Putamen (tissue), 1 donor: ENCODE measurements at places on chromosomes 1 and 21.

- no peak for DNase-seq
Observed at GRCh38 chr1:37628026-37628556, 6.6 kb downstream of the RSPO1 start.

DNA sequence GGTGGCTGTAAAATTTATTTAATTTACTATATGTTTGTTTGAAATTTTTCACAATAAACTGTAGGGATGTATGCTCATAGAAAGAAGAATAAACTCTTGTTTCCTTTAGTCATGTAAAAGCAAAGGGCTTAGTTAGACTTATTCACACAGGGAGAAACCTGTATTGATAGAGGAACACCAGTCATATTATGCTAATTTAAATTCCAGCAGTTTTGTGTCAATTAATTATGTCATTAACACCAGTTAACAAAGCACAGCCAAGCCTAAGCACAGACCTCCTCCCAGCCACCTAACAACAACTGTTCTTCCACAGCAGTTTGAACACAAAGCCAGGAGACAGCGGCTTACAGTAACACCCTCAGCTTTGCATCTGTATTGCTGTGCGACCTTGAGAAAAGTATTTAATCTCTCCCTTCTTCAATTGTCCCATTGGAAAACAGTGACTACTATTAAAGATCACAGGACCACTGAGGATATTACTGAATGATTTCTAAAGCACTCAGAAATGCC is 260.8 kb upstream of the RRP15 start:
- no peak for DNase-seq

GRCh38 chr1:84037758-84038611 is 39.1 kb upstream of the TTLL7 start:
- DNase-seq: no peak

DNA sequence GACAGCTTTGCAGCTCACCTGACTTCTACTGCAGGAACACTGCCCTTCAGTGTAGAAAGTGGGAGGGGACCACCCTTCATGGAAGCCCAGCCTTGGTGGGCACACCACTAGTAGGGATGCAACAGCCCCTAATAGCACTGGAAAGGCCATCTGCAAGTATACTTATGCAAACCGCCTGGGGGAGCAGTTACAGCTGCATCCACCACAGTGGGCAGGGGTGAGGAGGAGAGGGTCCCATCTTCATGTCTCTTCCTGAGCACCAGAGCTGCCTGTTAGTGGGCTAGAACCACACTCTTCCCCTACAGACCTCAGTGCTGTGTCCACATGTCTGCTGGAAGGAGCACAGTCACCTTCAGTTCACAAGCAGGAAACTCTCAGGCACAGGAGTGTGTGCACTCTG is 66.2 kb upstream of the LHX8 start:
- DNase-seq: no peak

DNA sequence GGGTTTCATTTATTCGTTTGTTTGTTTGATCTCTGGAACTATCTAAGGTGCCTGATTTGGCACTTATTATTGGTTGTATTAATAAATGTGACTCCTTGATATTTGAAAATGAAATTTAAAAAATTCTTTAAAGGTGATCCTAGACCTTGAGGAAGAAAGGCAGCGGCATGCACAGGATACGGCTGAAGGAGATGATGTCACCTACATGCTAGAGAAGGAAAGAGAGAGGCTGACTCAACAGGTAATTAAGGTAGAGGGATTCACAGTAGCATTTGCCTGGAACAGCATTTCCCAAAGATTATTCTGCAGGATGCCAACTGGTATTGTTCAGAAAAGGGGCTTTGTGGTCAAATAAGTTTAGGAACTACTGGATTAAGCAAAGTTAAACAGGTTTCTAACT is 54.4 kb upstream of the WNT2B start:
- DNase-seq: no peak

DNA sequence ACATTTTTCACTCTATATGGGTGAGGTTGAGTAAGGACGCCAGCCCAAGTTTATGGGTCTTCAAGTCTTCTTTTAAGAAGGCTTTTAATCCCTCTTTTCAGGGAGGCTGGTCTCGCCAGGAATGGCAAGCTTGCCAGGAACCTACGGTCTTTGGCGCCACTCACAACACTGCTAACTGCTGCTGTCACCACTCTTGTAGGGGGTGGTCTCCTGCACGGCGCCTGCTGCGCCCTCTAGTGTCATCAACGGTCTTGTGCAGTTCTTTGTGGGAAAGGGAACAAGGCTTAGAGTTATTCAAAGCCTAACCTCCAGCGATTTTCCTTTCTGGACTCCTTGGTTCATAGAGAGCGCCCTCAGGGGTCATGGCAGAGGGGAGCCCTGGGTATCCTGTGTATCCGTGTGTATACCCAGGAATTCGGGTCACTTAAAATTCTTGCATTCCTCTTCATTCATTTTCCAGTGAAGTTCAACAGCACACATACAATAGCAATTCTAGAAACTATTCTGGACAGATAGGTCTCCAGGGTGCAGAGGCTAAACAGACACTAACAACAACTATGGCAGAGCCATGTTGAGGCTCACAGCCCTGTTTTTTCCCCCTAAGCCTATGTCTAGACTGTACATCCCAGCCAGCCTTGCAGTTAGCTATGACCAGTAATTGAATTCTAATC is 392.8 kb upstream of the CAMK1G start:
- no peak for DNase-seq

DNA sequence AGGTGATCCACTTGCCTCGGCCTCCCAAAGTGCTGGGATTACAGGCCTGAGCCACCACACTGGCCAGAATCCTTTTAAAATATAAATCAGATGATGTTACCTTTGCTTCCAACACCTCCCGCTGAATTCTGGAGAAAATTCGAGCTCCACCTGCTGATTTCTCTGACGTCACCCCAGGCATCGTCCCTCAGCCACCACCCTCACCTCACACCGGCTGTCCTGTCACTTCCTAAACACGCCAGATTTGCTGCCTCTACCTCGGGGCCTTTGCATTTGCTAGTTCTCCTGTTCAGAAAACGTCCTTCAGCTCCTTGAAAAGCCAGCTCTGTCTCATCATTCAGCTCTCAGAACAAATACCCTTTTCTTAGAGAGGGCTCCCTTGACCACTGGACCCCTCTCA is 57.9 kb downstream of the FBXO2 start:
- no peak for DNase-seq

DNA sequence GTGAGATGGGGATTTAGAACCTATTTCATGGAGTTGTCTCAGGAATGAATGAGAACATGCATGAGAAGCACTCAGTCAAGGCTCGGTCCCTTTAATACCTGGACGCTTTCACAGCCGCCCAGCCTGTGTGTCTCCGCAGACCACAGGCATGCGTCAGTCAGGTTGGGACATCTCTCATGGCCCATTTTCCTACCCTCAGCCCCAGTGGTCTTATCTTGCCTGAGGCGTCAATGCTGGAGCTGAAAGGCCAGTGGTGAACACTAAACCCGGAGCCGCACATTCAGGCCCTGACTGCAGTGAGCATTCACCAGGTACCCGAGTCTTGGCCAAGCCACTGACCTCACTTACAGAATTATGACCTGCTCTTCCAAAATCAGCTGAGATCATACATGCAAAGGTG is 263.2 kb upstream of the RAB4A start:
- DNase-seq: no peak

GRCh38 chr1:99808391-99809115 is 41.6 kb upstream of the AGL start:
- DNase-seq: peak; percentile 70

- no peak for DNase-seq
Observed at GRCh38 chr1:36100376-36100775, 11.7 kb downstream of the ADPRS start.

DNA sequence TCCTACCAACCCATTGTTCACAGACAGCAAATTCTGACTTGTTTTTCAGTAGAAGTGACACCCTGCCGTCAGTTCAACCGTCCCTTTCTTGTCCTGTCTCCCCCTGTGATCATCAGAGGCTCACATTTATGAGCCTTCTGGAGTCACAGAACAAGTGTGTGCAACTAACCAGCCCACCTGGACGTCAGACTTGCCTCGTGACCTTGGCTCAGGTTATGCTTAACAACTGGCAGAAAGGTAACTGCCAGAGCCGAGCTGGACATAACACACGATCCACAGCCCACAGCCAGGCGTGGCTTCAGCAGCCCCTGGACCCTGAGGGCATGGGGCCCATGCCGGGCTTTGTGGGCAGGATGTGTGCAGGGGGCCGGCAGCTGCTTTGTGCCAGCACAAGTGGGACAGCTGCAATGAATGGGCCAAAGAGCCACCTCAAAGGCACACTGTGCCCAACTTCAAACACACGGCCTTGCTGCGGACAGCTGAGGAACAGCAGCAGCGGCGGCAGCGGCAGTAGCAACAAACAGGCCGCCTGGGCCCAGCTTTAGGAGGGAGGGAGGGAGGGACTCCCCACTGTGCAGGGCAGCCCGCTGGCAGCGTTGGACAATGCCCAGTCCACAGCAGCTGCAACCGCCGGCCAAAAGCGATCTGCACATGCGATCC is 103.9 kb downstream of the ZBTB18 start:
- peak; percentile 76 for DNase-seq

DNA sequence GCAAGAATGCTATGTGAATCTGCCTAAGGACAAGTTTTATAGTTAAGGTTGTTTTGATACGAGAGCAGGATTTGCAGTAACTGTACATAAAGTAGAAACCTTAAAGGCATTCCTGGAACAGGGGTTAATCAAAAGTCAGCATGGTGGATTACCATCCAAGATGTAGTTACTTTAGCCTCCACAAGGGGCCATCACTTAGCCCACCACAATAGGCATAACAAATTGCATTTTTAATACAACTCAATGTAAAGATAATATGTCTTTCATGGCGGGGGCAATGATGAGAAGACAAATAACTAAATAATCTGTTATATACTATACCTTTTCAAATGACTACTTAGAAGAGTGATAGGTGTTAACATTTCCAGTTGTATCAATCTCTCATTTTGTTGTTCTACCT is 611.2 kb upstream of the ADGRL4 start:
- DNase-seq: no peak

- DNase-seq: no peak
Observed at GRCh38 chr1:2638466-2639115, 5.8 kb upstream of the MMEL1 start.

GRCh38 chr1:32728413-32729077 is 26.0 kb upstream of the SYNC start:
- no peak for DNase-seq

DNA sequence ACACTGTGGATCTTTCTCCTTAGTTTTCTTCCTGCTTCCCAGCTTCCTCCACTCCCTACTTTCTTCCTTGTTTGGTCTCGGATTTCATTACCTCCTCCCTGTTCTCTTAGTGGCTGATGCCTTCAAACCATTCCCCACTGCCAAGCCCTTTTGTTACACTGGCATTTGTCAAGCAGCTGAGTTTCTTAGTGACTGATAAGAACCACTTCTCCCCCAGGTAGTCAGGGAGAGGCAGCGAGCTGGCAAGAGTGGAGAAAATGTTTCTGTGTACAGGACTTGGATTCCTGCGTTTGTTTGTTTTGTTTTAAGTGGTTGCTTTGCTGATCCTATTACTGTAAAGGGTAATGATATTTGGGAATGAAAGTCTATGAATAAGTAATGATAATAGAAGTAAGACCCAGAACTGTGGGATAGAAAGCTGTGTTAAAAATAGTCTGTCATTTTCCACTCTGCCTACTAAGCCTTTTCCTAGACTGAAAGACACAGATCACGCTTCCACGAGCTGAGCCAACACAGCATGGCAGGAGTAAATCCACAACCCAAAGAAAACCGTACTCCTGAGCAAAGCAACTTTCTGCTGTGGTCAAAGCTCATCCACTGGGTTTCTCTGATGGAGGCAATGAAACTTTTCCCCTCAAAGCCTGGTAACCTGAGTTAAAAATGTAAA is 10.1 kb upstream of the SERTAD4 start:
- DNase-seq: no peak

GRCh38 chr1:91784191-91784590 is 101.8 kb downstream of the TGFBR3 start:
- no peak for DNase-seq

DNA sequence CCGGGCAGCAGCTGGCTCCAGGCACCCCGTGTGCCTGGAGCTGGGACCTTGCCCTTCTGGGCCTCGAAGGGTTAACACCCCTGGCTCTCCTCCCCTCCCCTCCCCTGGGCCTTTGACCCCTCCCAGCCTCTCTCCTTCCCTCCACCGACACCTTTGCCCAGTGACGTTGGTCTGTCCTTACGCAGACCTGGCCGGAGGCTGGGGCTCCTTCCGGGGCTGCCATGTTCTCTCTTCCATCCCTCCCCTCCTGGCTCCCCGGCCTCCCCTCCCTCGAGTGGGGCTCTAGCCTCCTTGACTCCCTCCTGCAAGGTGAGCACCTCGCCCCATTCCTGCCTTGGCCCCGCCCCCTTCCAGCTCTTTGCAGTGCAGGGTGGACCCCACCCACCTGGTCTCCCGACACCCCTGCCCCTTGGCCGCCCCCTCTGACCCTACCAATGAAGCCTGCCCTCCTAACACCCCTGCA is at the start of gene TMEM82:
TSS of gene TMEM82 (plus strand) at position 161 of the 463 bp plus-strand sequence. CDS start at position 222, 61 bp downstream.
- no peak for DNase-seq

DNA sequence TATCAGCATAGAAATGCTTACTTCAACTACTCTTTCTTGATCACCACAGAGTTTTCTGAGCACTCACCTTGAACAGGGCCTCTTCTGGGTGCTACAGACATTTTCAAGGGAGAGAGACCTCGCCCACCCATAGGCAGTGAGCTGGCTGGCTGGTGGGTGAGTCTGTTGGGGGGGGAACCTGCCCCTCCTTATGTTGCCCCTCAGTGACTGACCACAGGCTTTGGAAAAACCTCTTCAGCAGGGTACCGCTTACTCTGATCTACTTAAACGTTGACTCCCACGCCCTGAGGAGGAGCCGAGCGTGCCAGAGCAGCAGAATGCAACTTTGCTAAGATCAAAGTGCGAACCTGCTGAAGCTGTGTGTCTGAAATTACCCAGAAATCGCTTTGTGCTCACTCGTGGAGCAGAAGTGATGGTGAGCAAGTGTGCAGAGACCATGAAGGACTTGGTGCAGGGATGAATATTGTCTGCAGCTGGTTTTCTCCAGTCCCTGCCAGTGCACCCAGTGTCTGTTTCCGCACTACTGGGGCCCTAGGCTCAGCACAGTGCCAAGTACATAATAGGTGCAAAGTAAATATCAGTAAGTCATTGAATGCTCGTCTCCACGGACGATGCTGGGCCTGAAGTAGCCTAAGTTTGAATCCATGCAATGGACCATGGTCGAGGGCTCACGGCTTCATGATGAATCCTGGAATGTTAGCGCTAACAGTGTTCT is 158.7 kb upstream of the IRF2BP2 start:
- no peak for DNase-seq
